Mesenchymal stem cell (in vitro differentiated cells and primary cell): ENCODE measurements at places on chromosomes 13 and 19.

DNA sequence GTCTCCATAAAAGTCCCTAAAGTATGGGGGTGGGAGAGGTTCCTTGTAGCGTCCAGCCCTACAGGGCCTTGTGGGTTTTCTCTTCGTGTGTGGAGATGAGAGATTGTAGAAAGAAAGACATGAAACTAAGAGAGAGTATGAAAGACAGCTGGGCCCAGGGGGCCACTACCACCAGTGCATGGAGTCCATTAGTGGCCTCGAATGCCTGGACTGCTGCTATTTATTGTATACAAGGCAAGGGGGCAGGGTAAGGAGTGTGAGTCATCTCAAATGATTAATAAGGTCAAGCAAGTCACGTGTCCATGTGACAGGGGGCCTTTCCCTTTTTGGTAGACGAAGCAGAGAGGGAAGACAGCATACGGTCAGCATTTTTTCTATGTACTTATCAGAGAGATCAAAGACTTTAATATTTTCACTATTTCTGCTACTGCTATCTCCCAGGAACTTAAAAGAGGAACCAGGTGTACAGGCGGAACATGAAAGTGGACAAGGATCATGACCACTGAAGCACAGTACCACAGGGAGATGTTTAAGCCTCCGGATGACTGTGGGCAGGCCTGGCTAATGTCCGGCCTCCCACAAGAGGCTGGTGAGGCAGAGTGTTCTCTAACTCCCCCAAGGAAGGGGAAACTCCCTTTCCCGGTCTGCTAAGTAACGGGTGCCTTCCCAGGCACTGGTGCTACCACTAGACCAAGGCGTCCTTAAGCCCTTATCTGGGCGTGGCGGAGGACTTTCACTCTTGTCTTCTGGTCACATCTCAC is 25.5 kb downstream of the FGF21 start:
- DNase-seq: peak; percentile 92

- DNase-seq: no peak
Observed at GRCh38 chr19:13079542-13079986, 23.1 kb downstream of the LYL1 start.

GRCh38 chr13:105804561-105805190 is 730.8 kb downstream of the EFNB2 start:
- DNase-seq: peak; percentile 62

GRCh38 chr13:60753641-60754040 is 356.6 kb downstream of the TDRD3 start:
- peak; percentile 8 for DNase-seq

- DNase-seq: no peak
Observed at GRCh38 chr19:16024266-16025107, 51.8 kb upstream of the TPM4 start.

DNA sequence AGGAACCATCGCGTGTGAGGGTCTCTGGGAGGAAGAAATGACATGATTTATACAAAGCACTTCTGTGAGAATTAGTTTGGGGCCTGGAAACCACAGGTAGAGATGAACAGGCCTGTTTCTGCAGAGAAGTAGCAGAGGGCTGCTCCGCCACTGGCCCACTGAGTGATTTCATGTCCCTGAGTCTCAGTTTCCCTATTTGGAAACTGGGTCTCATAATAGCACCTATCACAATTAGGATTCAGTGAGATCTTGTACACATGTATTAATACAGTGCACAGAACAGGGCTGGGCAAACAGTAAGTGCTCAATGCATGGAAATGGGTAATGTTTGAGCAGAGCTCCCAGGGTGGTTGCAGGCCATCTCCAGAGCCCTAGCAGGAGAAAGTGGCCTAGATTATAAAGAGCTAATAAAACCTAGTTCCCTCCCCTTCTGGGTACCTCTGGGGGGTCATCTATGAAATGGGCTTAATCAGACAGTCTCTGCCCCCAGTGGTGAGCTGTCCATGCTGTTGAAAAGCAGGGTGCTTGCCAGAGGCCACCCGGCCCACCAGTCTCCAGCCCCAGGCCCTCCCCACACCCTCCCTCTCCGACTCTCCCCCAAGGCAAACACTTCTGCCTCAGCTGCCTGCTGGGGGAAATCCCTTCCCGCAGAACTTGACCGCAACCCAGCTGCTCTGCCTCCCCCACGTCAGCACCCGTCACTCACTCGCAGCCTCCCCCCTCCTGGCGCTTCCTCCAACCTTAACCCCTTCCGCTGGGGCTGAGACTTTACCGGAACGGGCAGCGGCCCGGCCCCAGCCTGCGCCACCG is 4.5 kb downstream of the BCL3 start:
- DNase-seq: peak; percentile 98

DNA sequence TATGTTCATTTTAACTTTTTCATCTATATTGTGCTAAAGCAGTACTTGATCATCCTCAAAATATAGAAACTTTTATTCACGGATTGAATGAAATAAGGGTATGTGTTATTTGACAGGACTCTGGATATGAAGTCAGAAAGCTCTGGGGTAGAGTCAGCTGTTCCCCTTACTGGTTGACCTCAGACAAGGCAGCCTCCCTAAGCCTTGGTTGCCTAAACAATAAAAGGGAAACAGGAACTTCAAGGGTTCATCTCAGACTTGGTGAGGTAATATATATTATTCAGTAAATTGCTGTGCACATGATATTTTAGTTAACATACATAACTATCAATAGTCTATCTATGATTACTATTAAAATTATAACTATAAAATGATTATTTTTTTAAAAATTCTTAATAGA is 13.6 kb downstream of the POLR1D start:
- DNase-seq: no peak

DNA sequence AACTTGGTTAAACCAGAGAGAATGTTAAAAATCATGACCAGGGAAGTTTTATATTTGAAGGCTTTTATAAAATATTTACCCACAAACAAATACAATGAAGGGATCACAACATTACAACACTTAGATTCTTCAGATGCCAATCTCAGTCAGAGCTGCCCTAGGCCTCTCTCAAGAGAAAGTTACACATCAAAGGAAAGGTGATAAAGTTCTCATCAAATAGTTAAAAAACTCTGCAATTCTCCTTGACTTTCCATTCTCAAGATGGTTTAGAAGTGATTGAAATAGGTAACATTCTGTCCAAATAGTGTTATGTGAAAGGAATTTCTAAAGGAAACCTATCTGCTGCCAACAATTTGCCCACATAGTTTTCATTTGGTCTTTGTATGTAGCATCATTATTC is 1115.2 kb upstream of the MIR17HG start:
- DNase-seq: no peak

DNA sequence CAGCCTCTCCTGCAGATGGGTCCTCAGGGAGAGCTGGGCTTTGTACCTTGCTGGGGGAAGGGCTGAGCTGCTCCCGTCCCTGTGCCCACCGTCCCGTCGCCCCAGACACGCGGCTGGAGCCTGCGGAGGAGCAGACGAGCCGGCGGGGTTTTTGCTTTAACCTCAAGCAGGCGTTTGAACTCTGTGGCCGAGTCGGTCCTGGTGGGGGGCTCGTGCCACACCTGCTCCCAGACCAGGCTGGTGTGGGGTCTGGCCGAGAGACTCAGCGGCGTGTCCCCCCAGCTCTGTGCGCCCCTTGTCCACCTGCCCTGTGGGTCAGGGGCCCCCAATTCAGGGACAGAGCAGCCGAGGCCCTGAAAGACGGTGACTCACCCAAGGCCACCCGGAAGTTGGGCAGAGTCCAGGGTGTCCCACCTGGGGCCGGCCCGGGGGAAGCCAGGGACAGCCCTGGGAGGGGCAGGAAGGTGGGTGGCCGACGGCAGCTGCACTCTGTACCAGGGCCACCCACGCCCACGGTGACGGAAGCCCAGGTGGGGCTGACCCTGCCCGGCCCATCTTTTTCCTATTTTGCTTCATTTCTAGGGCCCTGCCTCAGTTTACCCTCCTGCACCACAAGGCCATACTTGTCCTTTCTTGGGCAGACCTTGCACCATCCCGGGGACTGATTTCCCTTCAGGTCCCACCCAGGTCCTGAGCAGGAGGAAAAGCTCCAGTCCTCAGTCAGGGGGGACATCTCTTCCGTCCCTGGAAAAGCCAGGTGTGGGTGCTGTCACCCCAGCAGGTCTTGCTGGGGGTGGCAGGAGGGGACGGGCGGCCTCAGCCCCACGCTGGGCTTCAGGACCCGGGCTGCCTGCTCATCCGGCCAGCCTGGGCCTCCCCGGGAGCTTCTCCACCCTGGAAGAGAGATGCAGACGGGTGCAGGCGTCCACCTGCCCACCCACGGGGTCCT is 5.3 kb downstream of the EFNA2 start:
- no peak for DNase-seq

DNA sequence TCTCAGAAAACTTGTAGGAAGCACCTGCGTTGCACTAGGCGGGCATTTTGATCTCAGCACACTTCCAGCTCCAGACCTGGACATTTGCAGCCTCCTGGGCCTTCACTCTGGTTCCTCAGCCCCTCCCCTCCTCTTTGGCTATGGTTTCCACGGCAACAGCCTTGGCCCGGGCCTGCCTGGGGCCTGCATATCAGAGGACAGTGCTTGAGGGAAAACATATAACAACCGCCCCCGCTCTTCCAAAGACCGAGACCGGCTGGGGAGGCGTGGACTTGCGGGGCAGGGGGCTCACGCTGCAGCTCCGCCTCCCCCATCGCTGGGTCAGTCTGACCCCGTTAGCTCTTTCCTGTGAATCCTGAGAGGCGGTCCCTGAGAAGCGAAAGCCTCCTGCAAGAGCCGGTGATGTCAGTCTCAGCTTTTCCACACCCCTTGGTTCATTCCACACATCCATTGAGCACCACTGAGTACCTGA is 125.7 kb upstream of the PEG3 start:
- DNase-seq: no peak

DNA sequence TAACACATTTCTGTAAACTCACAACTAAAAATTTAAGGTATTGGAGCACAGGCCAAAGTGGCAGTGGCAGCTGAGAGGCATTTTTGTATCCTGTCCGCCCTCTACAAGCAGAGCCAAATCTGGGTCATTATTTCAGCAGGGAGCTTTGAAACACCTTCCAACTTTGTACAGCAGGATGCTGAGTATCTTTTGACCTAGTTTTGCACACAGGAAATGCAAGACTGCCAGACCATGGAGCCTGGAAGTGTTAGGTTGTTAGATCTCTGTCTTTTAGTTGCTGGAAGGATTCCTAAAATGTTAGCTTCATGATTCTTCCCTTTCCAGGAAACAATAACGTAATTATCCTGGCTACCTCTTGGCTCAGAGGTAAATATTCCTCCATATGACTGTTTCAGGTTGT is 148.6 kb upstream of the ATXN8OS start:
- DNase-seq: peak; percentile 12

DNA sequence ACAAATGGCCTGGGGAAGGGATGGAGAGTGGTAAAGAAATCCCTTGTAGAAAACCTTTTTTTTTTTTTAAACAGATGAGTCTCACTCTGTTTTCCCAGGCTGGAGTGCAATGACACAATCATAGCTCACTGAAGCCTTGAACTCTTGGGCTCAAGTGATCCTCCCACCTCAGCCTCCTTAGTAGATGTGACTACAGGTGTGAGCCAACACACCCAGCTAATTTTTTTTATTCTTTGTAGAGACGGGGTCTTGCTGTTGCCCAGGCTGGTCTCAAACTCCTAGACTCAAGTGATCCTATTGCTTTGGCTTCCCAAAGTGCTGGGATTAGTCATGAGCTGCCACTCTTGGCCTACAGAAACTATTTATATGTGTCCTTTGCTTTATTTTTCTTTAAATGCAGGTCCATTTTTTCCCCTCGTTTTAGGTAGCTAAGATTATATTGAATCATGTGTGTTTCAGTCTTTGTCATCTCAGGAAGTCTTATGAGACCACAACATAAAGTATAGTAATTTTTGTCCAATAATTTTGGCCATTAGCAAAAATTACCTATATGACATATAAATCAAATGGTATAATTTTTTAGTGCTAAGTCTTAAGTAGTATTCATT is 10.5 kb downstream of the LPAR6 start:
- no peak for DNase-seq

DNA sequence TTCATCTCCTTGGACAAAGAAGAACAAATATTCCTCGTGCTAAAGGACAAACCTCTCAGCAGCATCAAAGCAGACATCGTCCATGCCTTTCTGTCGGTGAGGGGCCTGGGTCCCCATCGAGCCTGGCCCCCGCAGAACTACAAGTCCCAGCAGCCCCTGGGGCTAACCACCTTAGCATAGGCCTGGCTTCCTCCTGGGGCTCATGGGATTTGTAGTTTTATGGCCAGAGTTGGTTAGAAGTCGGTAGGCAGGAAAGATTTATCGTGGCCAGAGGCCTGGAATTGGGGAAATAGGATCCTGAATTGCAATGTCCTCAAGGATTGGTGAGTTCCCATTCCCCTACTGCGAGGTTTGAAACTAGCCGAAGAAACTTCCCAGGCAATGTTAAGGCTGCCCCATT is 19.6 kb downstream of the TMEM150B start:
- peak; percentile 30 for DNase-seq

- DNase-seq: peak; percentile 25
Observed at GRCh38 chr13:62510906-62511655, 1095.4 kb upstream of the PCDH20 start.

DNA sequence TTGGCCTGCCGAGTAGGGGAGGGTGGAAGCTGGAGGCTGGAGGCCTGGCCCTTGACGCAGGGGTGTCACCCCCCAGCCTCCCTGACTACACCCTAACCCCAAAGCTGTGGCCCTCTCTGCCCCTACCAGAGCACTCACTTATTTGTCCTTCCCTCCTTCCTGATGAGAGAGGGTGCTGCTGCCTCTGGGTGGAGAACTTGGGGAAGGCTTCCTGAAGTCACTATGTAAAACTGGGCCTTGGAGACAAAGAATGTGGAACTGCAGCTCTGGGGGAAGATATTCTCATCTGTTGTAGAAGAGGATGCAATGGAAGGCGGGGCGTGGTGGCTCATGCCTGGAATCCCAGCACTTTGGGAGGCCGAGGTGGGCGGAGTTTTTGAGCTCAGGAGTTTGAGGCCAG is 485.2 kb downstream of the ZNF536 start:
- no peak for DNase-seq

DNA sequence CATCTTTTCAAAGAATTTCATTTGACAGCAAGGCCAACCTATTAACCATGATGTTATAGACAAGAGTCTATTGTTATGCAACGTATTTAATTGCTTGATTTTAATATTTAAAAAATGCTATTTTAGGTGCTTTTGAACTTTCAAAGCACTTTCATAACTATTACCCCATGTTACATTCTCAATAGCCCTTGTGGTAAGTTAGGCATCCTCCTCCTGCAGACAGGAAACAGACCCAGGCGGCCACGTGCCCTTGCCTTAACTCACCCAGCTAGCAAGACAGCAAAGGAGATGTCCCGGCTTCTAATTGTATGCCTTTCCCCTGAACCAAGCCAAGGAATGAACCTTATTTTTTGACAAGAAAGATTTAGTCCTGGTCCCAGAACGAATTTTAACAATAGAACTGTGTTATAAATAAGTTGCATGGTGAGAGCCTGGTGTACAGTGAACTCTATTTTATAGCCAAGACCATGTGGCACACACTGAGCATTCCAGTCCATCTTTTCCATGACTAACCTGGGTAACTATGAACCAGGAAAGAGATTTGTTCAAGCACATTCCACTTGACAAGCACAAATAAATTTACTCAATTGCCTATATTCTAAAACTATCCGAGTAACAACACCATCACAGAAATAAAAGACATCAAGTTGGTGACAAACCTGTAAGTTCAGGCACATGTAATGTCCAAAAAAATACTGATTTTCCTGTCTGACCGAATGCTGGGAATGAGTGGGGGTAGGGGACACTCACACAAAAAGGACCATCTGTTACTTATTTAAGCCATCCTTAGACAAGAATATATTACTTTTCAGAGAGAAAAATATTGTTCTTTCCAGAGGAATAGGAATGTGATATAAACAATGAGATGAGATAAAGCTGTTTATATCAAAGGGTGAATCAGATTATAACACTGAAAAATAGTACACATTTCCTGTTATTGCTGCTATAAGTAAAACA is 163.0 kb downstream of the EFNB2 start:
- DNase-seq: peak; percentile 57

GRCh38 chr13:90246687-90247345 is 1100.7 kb upstream of the MIR17HG start:
- DNase-seq: no peak
